Activated CD4-positive, alpha-beta memory T cell treated with anti-CD3 and anti-CD28 coated beads for 36 hours (primary cell): ENCODE measurements at places on chromosomes 1 and 21.

DNA sequence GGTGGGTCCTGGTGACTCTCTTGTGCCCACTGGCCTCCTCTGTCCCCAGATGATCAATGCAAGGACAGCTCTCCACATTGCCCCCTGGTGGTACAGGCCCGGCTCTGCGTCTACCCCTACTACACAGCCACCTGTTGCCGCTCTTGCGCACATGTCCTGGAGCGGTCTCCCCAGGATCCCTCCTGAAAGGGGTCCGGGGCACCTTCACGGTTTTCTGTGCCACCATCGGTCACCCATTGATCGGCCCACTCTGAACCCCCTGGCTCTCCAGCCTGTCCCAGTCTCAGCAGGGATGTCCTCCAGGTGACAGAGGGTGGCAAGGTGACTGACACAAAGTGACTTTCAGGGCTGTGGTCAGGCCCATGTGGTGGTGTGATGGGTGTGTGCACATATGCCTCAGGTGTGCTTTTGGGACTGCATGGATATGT, 10.8 kb downstream of the ADAMTSL4 start:
- DNase-seq: peak; percentile 82

- no peak for DNase-seq
These were observed 7.1 kb upstream of the GADD45A start for GRCh38 chr1:67677930-67678329.

DNA sequence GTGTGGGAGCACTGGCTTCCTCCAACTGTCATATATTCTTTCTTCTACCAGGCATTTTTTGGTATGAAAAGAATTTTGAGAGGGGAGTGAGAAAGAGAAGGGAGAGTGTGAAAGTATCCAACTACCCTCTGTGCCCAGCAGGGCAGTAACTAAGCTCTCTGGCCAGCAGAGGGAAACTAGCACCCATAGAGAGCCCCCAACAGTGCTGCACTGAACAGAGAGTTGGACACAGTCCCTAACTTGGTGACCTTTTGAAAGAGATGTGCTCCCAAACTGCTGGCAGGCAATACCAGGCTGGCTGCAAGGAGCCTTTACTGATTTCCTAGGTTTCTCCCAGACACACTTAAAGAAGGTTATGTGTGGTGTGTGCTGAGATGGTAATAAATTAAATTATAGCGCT, 118.8 kb upstream of the PBX1 start:
- no peak for DNase-seq

DNA sequence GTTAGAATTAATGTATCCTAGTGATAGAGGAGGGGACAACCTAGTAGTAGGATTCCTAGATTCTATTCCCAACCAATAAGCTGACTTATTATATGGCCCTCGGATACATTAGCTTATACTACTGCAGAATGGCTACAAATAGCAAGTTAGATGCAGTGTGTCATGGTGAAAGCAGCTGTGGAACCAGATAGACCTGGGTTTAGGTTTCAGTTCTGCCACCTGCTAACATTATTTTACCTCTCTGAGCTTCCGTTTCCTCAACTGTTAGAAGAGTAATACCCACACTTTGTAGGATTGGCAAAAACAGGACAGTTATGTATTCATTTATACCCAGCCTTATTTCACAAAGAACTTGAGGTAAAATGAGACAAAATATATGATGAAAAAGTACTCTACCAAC, 21.6 kb upstream of the MAGOH start:
- no peak for DNase-seq

DNA sequence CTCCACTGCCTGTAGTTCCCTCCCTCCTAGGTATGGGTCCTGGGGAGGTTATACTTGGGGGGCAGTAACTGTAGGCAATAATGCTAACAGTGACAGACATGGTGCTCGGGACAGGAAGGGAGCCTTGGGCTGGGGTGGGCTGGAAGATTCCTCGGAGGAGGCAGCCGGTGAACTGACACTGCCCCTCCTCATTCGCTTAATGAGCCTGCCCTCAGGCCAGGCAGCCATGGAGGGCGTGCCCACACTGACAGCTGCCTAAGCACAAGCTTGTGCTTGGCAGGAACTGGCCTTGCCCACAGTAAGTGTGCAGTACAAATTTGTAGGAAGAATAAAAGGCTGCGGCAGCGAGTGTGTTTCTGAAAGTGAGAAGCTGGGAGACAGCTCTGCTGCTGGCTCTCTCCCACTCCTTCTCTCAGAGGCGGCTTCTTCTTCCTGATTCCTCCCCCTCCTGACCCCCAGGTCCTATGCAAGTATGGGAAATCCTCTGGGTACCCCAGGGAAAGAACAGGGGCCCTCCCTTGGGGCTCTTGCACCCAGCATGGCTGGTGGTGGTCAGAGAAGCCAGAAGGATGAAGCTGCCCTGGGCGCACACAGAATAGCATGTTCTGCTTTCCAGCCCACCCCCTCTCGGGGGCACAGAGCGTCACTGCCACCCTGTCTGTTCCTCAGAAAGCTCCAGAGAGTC, 23.6 kb downstream of the OPTC start:
- no peak for DNase-seq

DNA sequence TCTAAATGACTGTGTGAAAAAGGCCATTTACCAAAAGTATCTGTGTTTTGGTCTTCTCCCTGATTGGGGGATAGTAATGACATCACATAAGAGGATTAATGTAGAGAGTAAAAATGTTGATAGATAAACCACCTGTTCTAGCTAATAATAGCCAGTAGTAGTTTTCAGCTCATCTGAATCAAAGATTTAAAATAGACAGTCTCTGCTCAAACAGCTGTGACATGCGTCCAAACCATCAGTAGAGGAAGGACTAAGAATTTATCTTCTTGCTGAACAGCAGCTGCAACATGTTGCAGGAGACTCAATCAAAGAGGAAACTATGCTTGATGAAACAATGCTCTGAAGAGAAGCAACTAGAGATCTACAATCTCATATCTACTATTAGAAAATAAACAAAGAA, 21.4 kb downstream of the TMPRSS15 start:
- DNase-seq: no peak

DNA sequence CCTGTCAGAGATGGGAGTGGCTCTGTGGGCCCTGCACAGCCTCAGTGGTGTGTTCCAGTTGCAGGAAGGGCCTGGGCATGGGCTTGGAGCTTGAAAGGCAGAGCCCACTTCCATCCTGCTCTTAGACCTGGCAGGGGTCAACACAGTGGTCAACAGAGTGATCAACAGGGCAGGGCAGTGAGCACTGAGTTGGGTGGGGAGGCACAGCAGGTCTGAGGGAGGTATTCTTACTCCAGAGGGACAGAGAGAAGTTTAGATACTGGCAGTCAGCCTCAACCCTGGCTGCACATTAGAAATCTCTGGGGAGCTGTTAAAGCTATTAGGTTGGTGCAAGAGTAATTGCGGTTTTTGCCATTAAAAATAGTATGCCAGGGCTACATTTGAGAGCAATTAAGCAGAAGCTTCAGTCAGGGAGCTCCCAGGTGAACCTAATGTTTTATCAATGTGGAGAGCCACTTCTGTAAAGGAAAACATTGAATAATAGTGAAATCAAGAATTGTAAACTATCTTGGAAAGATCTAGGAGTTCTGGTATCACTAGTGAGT, 37.7 kb downstream of the SH3BGR start:
- DNase-seq: no peak

- no peak for DNase-seq
These were observed 33.0 kb downstream of the ETS2 start for GRCh38 chr21:38838598-38839327.

GRCh38 chr1:36238433-36238832, 14.2 kb downstream of the THRAP3 start:
- DNase-seq: no peak

- DNase-seq: peak; percentile 86
These were observed 13.8 kb upstream of the BOLA1 start for GRCh38 chr1:149885339-149886120.

- DNase-seq: no peak
These were observed 118.5 kb downstream of the ESRRG start for GRCh38 chr1:216604771-216605170.

- DNase-seq: no peak
These were observed 56.6 kb downstream of the SYT6 start for GRCh38 chr1:114097109-114097508.

- no peak for DNase-seq
These were observed 133.4 kb upstream of the ERG start for GRCh38 chr21:38631676-38632075.

DNA sequence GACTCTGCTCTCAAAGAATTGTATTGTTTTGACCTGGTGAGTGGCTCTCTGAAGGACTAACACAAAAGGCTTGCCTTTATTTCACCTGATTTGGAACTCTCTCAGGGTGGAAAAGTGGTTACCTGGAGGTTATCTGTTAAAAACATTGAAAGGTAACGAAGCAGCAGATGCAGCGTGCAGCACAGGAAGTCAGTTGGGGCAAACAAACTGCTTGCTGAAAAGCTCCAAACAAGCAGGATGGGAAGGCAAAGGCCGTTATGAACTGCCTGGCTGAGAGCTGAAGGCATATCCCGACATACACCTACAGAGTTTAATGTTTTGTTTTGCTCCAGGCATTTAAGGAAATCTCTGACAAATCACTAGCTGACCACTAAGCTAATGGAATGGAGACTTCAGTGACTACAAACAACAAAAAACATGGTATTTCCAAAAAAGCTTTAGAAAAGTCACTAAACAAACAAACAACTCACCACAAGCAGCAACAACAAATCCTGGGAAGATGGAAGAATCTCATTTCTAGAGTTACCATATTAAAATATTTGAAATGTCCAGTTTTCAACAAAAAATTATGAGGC, 44.3 kb upstream of the BATF3 start:
- peak; percentile 17 for DNase-seq

GRCh38 chr1:59013276-59013927, 229.6 kb upstream of the JUN start:
- no peak for DNase-seq

DNA sequence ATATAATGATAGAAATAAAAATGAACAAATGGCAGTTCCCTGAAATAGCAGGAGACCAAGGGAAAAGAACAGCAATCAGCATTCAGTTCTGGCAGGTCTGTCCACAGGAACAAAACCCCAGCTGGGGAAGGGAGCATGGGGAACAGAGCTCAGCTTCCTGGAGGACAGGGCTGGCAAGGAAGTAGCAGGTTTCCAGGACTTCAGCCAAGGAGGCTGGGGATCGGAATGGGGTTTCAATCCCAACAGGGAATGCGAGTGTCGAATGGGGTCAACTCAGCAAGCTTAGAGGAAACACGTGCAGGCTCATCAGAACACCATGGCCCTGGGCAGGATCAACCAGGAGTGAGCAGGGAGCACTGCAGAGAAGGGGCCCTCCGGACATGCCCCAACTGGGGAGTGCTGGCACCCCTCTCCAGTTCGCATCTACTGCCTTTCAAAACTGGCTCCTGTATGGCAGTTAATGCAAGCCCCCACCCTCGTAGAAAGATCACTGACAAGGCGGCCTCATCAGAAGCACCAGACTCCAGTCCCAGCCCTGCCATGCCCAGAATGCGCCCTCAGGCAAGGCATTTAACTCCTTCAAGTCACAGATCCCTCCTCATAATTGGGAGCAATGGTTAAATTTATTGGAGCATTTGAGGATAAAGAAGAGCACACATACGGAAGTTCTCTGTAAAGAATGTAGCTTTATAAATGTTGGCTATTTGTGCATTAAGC, 72.4 kb downstream of the SEC16B start:
- DNase-seq: no peak

- DNase-seq: no peak
These were observed 83.6 kb upstream of the LYST start for GRCh38 chr1:235950318-235950717.

DNA sequence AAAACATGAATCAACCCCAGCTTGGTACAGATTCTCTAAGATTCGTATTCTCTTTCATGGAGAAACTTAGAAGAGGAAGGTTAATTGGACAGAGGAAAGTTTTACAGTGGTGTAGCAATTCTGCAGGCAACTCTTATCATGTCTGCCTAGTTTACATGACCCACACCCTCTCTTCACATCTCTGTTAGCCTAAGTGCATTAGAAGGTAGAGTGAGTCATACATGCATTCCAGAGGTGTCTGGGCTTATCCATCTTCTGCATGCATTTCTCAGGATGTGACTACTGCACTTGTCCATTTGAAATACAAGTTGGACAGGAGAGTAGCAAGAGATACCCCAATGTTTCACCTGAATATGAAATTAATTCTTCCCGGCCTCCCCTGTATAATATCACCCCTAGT, 578.4 kb upstream of the NCAM2 start:
- no peak for DNase-seq

DNA sequence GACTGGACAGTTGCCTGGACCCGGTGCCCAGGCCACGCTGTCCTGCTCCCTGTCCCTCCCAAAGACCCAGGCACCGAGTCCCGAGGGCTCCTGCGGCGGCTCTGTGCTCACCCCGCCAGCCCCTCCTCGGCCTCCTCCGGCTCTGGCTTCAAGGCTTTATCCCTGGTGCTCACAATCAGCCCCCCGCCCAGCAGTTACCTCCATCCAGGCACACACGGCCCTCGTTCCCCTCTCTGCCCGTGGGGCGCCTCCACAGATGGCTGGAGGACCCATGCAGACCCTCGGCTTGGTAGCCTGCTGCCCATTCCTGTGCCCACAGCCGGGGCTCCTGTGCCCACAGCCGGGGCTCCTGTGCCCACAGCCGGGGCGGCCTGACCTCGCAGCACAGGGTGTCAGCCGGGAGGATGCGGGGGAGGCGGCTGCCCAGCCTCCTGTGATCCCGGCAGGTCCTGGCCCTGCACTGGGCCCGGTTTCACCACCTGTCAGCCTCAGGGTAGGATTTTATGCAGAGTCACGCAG, 52.3 kb upstream of the COL18A1 start:
- no peak for DNase-seq

- no peak for DNase-seq
These were observed 87.9 kb downstream of the PDE4B start for GRCh38 chr1:65880611-65881010.
